Esophagus muscularis mucosa (tissue), 4 donors: ENCODE measurements at places on chromosomes 16 and 17. TPM values are rescaled to one million over a fixed set of nuclear protein-coding genes. Genes with fewer than 3 reads are reported as not detected.

GRCh38 chr17:16994631-16995030, 22.7 kb upstream of the TNFRSF13B start:
- DNase-seq: no peak

- DNase-seq: no peak
Observed at GRCh38 chr16:82229800-82230619, 60.0 kb upstream of the MPHOSPH6 start.

DNA sequence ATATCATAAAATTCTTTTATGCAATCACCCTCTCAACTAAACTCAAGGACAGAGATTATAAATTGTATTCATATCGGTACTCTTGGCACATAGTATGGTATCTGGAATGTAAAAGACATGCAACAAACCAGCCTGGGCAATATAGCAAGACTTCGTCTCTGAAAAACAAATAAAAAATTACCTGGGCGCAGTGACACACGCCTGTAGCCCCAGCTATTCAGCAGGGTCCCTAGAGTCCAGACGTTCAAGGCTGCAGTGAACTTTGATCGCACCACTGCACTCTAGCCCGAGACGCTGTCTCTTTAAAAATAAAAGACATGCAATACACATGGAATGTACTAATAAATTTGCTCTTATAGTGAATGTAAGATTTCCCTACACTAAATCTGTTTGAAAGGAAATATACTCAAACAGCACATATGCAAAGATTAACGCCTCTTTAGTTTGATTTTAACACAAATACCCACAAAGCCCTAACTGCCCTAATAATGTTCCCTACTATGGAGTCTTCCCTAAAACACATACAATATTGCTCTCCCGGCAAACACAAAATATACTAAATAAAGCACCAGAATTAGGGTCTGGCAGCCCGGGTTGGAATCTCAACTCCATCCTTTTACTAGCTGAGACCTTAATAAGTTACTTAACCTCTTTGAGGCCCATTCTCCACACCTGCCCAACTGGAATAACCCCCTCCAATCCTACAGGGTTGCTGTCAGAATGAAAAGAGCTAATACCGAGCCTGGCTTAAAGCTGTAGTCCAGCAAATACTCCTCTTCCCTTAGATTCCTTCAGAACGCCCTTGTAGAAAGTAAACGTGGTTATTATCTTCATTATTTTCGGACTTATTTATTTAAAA, 1.2 kb downstream of the ABCA5 start:
- DNase-seq: no peak

Gene PRMT7
- 20.0 TPM for total RNA-seq

- DNase-seq: no peak
Observed at GRCh38 chr17:12637015-12637414, 28.7 kb upstream of the MYOCD start.

Gene WNT9B
- total RNA-seq: not detected

- no peak for DNase-seq
Observed at GRCh38 chr17:15106540-15106939, 158.6 kb downstream of the PMP22 start.

- DNase-seq: no peak
Observed at GRCh38 chr16:14606102-14606501, 24.0 kb downstream of the PARN start.

GRCh38 chr17:50635982-50636803, 1.5 kb downstream of the ABCC3 start:
- DNase-seq: no peak

Gene RPA1
- 30.7 TPM for total RNA-seq

DNA sequence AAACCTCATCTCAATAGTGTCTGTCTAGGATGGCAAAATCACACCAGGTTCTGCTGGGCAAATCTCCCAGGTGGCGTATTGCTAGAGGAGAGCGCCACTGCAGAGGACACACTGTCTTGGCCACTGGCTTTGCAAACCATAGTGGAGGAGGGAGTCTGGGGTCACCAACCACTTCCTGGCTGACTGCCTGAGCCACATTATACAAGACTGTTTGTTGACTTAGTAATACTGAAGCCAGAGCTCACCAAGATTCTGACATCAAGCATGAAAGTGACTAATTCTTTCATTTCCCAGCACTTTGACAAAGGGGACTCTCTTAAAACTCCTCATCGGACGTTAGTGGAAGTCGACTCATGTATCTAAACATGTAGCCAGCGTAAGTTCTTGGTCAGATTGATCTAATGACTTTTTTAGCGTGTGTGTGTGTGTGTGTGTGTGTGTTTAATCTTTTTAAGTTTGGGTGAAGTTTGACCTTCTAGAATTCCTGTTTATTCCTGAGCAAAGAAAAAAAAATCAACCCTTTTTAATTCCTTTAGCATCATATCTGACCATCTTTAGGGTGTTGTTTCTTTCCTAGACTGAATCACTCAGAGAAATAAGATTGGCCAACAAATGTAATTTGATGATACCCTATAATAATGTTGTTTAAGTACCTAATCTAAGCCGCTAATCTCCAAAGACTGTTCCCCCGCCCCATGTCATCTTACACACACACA, 13.7 kb downstream of the PITPNC1 start:
- DNase-seq: no peak

DNA sequence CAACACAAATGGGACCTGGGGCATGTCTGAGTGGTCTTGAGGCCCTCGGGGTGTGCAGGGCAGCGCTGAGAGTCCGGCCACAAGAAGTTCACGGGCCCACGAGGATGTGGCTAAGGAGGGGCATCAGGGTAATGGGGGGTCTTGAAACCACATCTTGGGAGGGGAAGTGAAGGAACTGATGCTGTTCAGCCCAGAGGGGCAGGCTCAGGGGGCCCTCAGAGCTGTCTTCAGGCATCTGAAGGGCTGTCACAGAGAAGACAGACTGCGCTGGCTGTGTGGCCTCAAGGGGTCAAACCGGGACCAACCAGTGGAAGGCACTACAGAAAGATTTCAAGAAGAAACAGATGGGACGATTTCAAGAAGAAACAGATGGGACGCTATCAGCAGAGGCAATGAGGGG, 45.1 kb downstream of the ZNF423 start:
- no peak for DNase-seq

Gene MYH2
- total RNA-seq: 0.33 TPM

GRCh38 chr17:71919896-71920295, 200.9 kb upstream of the SOX9 start:
- DNase-seq: no peak

DNA sequence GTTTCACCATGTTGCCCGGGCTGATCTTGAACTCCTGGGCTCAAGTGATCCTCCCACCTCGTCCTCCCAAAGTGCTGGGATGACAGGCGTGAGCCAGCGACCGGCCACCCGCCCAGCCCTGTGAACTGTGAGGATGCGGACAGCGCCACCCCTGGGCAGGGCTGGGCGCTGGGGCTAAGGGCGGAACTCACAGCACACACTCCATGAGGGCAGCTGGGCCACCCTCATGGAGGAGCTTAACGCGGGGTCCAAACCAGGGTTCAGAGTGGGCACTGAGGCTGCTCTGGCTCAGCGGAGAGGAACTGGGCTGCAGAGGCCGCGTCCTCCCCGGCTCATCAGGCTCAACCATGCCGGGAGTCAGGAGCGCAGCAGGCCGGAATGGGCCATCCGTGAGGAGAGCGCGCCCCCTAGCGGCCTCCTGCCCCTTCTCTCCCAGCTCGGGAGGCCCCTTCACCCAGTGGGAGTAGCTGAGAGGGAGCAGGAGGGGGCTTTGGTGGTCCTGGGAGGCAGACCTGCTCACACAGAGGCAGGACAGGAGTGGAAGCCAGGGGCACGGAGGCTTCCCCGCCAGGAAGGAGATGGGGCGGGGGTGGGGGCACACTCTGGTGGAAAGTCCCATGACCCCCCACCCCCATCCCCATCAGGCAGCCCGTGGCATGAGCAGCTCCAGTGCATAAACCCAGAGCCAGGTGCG, 13.8 kb downstream of the CORO7 start:
- no peak for DNase-seq
